Right renal pelvis (tissue), 4 donors: ENCODE measurements at places on chromosomes 3 and 15. TPM values are rescaled to one million over a fixed set of nuclear protein-coding genes. Genes with fewer than 3 reads are reported as not detected.

CGGBP1 gene
- 154 TPM for polyA plus RNA-seq

GRIP2 gene
- polyA plus RNA-seq, result 1.1 TPM

KNL1 gene
- polyA plus RNA-seq, result 22.7 TPM

ISL2 gene
- not detected for polyA plus RNA-seq

DNA sequence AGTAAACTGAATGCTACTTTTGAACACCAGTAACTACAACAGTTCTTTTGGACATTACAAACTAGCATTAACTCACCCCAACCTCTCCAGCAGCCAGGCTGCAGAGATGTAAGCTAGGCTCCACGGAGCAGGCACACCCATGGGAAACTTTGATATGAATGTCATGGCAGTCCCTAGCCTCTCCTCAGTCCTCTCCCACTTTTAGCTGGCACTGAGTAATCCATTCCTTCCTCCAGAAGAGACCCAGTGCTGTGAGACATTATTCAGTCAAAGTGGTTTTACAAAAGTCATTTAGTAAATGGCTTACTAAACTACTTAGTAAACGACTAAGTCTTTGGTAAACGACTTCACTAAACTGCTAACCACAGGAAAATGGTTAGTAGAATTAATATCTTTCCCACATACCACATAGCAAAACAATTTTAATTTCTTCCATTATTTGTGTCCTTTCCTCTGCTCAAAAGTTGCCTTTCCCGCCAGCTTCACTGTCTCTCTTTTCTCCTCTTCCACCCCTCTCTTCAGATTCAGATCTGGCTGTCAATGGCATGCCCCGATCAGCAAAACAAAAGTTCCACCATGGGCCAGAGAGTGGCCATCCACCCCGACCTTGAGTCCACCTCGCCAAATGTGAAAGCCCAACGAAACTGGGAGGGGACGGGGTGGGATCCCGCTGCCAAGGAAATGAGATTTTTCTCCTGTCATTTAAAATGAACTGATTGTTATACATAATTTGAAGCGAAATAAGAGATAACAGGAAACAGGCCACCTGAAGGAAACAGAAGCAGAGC is 67.5 kb upstream of the TJP1 start:
- DNase-seq, result no peak

DNA sequence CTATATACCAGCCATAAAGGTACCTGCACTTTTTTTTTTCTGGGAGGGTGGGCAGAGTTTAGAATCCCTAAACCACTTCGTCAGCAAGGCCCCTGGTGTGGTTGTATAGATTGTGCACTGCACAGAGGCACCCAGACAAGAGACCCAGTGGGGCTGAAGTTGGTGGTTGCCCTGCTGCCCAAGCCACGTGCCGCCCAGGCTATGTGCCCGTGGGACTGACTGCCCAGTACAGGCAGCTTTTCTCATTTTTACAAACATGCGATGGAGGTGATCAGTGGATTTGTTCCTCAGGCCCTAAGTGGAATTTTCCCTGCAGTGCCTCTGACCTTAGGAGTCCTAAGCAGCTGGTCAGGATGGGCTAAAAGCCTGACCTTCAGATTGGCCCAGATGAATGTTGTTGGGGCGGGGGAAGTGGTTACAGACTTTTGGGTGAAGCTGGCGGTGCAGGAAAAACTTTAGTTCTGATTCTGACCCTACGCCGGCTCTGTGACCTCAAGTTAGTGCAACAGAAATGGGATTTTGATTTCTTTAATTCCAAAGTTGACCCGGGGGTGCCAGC is 34.9 kb upstream of the LIMD1 start:
- no peak for DNase-seq

GRCh38 chr3:132898141-132898540 is 140.1 kb upstream of the TMEM108 start:
- no peak for DNase-seq

DNA sequence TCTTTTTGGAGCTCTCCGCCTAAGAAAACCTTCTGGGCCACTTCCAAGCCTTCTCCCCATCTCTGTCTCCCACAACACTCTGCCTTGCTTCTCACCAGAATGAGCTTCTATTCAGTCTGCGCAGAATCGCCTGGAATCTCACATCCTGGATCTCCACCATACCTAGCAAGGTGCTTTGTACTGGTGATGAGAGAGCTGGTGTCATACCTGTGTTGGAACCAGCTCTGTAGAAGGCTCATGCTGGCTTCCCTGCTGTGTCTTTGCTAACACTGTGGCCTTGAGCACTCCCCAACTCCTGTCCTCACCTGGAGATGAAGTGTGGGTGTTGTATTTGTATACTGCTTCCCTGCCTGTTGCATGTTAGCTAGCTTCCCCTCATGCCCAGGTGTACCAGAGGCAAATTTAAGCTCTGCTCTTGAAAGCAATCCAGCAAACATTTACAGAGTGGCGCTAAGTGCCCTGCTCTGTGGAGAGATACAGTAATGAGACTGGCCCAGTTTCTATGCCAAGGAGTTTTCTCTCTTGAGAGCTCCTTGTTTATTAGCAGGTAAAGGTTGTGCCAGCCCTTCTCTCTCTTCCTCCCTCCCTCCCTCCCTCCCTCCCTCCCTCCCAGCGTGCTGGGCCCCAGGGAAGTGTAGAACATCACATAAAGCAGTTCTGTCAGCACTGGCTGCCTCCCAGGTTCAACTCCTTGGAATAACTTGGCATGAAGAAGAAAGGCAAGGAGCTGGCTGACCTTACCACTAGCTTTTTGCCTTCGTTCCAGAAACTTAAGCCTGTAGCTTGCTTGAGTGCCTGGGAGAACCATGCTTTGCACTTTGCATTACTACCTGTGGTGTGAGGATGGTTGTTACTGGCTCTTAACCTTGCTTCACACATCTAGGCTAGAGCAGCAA is 54.9 kb downstream of the TRIM71 start:
- DNase-seq, result no peak

GRCh38 chr3:107124885-107125284 is 252.4 kb upstream of the CCDC54 start:
- no peak for DNase-seq

DNA sequence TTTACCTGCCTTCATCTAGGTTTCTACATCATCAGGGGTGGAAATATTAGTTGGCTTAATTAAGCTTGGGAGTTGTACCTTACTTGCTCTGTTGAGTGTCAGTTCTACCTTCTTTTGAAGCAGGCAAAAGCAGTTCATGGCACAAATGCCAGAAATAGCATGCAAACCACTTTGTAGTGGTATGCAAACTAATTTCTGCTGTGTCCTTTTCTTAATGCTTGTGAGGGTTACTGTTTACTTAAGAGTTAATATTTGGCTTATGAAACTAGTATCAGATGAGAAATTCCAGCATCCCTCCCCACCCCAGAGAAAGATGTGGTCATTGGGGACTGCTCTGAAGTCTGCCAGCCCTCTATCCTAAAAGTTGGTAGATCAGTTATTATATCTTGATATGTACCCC is 7.1 kb downstream of the ATP2C1 start:
- no peak for DNase-seq

- DNase-seq, result no peak
Measured at GRCh38 chr3:82596805-82597204, 835.4 kb upstream of the GBE1 start.
